ENCODE measurements at places on chromosomes 3 and 15. TPM values are rescaled to one million over a fixed set of nuclear protein-coding genes. Genes with fewer than 3 reads are reported as not detected.

GOLGA6D gene
- not detected for total RNA-seq

SLC6A1 gene
- not detected for total RNA-seq

GXYLT2 gene
- total RNA-seq = 3.5 TPM

SLITRK3 gene
- not detected for total RNA-seq

CCDC191 gene
- total RNA-seq = 1.8 TPM
